SW480 (cell line): ENCODE measurements at places on chromosomes 6 and 20.

DNA sequence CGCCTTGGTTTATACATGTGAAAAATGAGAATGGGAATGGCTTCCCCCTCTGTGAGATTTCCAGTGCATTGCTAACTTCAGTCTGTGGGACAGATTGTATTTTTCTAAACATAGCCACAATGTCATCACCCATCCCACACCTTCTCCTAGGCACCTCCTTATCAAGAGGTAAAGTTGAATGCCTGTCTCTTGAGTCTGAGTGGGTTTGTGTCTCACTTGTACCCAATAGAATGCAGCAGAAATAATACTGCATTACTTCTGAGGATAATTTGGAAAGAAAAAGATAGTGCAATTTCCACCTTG is 27.9 kb downstream of the RIN2 start:
- DNase-seq = no peak

DNA sequence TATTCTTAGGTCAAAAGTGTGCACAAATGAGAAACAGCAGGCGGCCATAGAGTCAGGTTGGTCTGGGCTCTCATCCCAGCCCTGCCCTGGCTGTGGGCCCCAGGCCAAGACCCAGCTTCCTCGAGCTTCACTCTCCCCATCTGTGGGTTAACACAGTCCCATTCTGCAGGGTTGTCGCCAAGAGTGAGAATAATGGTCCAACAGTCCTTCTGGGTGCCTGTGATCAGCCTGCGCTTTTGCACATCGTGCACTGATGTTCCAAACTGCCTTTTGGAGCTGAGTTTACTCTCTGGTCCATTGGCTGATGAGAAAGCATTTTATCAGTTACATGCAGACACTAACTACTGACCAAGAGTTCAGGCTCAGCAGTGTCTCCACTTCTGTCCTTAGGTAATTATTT is 82.6 kb downstream of the INSM1 start:
- DNase-seq = no peak

GRCh38 chr6:30703011-30703410 is 12.2 kb upstream of the NRM start:
- DNase-seq = no peak

GRCh38 chr6:153568628-153569027 is 437.5 kb upstream of the RGS17 start:
- no peak for DNase-seq

- peak; percentile 53 for DNase-seq
Measured at GRCh38 chr20:44805979-44806620, 4.2 kb downstream of the RIMS4 start.

GRCh38 chr6:112044856-112045255 is 9.0 kb upstream of the CCN6 start:
- no peak for DNase-seq

- no peak for DNase-seq
Measured at GRCh38 chr6:134551245-134551960, 233.5 kb upstream of the SGK1 start.

- DNase-seq = no peak
Measured at GRCh38 chr20:20267685-20268370, 100.1 kb upstream of the INSM1 start.

DNA sequence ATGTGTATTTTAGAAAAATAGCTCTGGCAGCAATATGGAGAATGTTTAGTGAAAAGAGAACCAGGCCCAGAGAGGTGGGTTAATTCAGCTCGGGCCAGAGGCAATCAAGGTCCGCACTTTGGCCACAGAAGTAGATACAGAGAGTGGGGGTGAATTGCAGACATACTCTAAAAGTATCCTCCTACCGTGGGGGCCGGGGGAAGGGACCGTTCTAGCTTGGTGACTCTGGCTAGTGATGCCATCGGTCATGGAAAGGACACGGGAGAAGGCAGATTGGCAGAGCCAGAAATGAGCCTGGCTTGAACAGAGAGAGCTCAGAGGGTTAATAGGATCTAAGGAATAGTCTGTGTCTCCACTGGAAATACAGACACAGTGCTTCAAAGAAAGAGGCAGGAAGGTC is 173.1 kb downstream of the MTHFD1L start:
- DNase-seq = no peak

DNA sequence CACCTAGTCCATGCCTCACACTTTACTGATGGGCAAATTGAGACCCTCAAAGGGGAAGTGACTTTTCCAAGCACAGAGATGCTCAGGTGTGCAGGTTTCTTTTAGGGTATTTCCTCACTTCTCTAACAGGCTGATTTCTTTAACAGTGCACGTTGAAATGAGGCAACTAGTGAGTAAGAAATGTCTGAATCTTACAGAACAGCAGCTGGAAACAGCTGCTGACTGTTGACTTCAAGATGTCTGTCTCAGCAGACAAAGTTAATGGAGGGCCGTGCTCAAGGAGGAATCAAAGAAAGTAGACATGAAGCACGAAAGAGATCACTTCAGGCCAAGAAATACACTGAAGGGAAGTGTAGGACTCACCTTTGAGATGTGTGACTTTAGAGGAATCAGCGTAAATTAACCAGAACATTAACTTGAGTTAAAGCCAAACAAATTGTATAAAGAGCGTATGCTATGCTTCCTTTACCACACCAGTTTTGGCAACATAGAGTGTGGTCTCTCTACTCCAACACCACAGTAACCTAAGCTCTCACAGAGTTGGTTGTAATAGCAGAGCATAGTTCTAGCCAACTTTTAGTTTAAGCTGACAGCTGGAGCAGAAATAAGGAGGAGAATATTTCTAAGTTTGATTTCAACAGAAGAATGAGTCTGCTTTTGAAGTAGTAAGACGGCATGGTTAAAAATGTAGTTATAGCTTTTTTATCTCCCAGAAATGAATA is 60.9 kb downstream of the SAMD3 start:
- DNase-seq = no peak

DNA sequence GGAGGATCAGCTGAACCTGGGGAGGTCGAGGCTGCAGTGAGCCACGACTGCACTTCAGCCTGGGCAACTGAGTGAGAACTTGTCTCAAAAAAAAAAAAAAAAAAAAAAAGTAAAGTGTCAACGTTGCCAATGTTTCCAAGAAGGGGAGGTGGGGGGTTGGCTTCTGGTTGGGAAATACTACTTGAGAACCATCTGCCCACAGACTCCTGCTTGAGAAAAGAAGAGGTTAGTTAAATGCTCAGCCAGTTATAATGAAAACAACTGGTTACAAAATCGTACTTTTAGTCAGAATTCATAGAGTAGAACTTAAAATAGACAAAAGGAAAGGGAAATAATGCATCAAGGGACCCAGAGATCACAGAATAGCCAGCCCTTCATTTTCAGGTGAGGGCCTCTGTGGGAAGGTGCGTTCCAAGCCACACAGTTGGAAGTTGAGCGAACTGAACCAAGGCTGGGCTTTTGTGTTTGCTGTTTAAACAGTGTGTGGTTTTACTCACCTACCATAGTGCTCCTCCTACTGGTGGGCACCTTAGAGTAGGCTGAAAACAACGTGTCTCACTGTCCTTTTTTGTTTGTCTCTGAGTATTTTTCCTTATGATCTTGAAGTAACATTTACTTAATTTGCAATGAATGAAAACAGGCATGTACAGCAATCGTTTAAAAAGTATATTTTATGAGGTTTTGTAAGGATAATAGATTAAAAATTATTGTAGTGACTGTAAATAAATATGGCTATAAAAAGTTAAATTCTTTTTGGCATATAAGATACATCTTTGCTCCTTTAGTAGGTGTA is 200.7 kb downstream of the BCAS1 start:
- peak; percentile 86 for DNase-seq

DNA sequence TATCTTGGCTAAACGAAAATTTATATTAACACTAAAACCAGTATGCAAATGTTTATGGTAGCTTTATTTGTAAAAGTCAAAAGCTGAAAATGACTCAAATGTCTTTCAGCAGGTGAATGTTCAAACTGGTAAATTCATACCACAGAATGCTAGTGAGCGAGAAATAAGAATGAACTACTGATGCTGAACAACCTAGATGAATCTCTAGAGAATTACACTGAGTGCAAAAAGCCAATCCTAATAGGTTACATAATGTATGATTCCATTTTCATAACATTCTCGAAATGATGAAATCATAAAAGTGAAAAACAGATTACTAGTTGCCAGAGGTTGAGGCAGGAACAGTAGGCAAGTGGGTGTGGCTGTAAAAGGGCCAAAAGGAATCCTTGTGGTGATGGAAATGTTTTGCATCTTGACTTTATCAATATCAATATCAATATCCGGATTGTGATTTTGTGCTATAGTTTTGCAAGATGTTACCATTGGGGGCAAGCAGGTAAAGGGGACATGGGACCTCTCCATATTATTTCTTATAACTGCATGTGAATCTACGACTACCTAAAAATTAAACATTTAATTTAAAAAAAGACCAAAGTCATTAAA is 26.1 kb downstream of the ZNF311 start:
- no peak for DNase-seq

- no peak for DNase-seq
Measured at GRCh38 chr6:83867527-83868161, 8.2 kb downstream of the CYB5R4 start.

DNA sequence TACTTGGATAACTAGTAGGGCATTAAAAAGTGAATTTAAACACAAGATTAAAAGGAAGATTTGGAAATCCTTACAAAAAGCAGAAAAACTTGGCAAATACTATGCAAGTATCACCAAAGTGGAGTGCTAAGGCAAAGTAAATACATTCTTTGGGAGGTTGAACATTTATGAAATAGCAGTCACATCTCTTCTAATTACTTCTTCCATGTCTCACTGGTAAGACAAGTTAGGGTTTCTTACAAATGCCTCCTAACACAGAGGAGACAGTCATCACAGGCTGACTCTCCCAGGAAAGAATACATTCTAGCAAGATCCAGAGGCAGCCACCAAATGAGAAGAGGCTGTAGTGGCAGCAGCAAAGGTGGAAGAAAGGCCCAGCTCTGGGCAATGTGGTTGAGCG is 298.2 kb downstream of the BTBD9 start:
- no peak for DNase-seq

DNA sequence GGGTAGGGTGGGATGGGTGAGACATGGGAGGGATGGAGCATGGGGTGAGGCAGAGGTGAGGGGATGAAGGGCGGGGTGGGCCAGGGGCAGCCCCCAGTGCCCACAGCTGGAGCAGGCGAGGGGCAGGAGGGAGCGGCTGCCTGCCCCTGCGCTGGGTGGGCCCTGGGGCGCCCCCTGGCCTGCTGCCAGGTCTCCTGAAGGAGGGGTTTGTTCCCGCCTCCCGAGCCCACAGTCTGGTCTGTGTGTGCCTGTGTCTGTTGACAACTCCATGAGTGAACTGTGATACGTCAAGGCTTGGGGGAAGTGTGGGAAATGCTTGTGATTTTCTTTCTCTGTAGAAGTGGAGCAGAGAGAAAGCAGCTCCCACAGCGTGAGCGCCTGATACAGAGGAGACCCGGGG is 10.9 kb upstream of the MRGBP start:
- no peak for DNase-seq

GRCh38 chr6:15892369-15892768 is 229.5 kb upstream of the DTNBP1 start:
- DNase-seq = no peak

- DNase-seq = no peak
Measured at GRCh38 chr6:83443516-83443915, 12.7 kb upstream of the ME1 start.

GRCh38 chr6:3940703-3941102 is 91.5 kb downstream of the FAM50B start:
- no peak for DNase-seq

DNA sequence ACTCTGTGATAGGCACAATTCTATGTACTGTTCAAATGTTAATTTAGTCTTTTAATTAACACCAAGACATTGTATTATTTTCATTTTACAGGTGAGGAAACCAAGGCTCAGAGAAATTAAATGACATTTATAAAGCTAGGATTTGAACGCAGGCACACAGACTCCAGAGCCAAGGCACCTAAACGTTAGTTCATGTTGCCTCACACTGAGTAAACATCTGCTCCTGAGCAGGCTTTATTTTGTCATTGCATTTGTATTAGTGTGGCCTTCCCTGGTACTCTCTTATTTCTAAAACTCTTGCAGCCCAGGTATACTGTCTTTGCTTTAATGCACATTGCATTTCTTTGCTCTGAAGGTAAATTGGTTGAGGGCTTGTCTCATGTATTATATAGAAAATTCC is 263.1 kb upstream of the FLRT3 start:
- no peak for DNase-seq

GRCh38 chr6:153862139-153862538 is 176.9 kb upstream of the OPRM1 start:
- no peak for DNase-seq

GRCh38 chr6:118408863-118409262 is 139.2 kb upstream of the PLN start:
- DNase-seq = no peak
